Trophoblast cell (in vitro differentiated cells and primary cell): ENCODE measurements at places on chromosomes 2 and 18.

- DNase-seq: no peak
These were observed 31.4 kb upstream of the IL18RAP start for GRCh38 chr2:102391565-102391964.

GRCh38 chr2:96760986-96761832 is 507 bp downstream of the CNNM4 start:
- DNase-seq: no peak

- no peak for DNase-seq
These were observed 103.3 kb upstream of the OSR1 start for GRCh38 chr2:19461504-19462255.

GRCh38 chr2:240920783-240921231 is 14.7 kb downstream of the CROCC2 start:
- no peak for DNase-seq

DNA sequence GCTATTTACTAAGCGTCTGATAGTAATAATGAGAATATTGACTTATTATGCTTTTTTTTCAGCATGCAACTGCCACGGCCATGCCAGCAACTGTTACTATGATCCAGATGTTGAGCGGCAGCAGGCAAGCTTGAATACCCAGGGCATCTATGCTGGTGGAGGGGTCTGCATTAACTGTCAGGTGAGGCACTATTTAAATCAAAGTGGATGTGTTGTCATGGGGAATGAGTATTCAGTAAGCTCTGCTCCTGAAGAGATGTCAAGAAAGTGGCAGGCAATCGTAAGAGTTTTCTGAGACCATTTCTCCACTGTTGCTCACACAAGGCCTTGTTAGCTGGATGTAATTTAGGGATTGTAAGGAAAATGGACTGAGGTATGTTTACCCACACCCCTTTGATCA is 74.1 kb downstream of the LAMA3 start:
- DNase-seq: no peak

DNA sequence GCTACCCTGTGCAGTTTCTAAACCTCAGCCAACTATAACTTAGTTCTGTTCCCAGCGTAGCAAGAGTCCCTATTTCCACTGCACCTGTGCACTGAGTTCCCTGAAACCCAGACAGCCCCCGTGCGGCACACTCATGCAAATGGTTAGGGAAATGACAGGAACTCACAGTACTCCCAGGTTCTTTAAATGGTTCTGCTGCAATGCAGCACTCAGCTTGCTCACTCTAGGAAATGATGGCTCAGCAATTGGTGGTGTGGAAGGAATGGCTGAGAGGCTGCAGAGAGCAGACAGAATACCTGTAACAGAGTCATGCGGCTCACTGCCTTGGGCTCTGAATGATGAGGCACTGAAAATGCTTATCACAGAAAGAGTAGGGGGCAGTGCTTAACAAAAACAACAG is 143.0 kb downstream of the RAD51AP2 start:
- no peak for DNase-seq

DNA sequence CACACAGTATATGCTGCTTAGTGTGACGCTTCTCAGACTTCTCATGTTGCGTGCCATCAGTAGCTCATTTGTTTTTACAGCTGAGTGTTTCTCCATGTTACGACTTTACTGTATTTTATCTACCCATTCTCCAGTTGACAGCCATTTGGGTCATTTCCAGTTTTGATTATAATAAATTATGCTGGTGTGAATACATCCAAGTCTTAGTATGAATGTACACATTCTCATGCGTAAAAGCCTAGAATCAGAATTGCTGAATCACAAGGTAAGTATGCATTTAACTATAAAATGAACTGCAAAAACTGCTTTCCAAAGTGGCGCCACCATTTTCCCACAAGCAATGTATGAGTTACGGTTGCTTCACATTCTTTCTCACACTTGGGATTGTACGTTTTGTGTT is 184.2 kb upstream of the SLC35G4 start:
- no peak for DNase-seq

- DNase-seq: no peak
These were observed 492 bp downstream of the KIF5C start for GRCh38 chr2:148875387-148876051.

DNA sequence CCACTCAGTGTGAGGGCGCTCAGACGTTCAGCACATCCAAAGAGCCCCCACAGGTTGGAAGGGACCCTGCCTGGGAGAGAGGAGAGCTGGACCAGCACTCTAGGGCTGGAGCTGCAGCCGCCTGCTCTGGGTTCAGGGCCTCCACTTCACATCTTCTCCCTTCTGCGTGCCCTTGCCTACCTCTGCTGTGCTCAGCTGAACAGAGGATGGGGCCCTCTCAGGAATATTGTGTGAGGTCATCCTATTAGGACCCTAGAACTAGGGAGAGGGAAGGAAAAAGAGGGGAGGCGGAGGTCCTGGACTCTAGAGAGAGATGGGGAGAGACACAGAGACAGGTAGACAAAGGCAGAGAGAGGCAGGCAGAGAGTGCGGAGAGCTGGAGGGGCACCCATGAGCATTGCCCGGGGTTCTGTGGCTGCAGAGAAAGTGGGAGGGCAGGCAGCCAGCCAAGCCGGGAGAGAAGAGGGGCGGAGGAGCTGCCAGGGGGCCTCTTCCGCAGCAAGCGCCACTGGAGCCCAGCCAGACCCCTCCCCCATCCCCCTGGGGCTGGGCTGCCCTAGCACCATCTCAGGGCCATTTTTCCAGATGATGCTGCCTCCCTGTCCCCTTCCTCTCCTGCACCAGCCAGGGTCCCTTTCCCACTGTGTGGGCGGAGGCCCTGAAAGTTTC is 8.3 kb upstream of the TNS1 start:
- no peak for DNase-seq

DNA sequence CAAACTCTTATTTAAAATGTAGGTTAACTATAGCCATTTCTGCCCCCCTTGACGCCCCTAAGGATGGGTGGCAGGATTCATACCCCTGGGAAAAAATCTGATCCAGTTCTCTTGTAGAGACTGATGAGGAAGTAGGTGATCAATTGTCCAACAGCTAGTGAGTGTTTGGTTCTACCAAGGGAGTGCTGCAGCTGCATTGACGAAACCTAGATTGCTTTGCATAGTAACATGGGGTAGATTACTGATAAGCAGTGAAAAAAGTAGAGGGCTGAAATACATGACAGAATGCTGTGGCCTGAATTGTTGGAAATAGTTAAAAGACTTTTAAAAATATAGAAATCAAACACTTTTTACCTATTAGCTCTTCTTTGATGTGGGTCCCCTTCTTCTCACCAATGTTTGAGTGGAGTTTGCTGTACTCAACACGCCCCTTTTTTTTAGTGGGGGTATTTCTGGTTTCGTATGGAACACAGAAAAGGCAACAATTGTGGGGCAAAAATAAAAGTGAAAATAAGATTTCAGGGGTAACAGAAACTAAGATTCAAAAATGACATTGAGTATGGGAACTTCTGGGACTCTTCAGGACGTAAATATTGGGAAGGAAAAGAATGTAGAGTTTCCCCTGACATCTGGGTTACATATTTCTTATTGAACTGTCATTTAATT is 66.2 kb downstream of the MAIP1 start:
- DNase-seq: no peak

DNA sequence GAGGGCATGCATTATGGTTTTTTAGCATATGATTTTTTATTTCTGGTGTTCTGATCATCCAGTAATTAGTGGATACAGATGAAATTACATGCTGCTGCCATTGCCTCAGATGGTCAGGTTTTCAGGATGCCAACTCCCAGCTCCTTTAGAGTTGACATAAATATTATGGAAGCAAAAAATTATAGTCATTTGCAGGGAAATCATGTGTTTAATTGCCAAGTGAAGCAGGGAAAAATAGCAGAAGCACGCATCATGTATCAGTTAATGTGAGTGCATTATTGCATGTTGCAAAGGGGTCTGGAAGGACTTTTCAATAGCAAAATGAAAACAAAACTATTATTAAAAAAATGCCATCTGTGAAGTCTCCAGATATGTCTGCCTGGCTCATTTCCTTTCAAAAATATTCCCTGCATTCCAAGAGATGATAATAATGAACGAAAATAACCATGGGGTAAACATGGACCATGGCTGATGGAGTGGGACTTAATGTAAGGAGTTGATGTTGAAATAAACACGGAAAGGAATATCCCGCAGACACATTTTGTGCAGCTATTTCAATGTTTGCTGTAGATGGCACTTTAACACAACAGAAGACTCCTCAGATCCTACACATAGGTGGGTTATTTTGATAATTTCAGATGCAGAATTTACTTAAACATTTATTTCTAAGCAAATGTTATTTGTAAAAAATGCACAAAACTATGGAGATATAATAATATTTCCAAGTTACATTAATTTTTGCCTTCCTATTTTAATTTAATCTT is 87.7 kb upstream of the DYNAP start:
- DNase-seq: no peak

GRCh38 chr2:120719491-120719890 is 16.2 kb upstream of the GLI2 start:
- DNase-seq: no peak

DNA sequence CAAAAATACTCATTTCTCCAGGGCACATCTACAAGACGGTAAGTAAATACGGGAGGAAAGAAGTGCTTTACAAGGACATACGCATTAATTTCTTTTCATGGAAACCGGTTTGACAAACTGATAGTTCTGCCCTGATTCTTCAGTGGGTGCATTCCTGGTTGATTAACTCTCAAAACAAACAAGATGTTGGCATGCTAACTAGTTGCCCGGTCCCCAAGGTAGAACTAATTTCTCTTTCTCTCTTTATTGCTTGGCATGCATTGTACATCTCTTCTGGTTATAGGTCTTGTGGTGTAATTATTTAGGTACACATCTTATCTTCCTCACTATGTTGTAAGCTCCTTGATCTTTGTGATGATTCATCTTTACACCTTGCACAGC is 46.9 kb upstream of the SPATS2L start:
- peak; percentile 15 for DNase-seq

DNA sequence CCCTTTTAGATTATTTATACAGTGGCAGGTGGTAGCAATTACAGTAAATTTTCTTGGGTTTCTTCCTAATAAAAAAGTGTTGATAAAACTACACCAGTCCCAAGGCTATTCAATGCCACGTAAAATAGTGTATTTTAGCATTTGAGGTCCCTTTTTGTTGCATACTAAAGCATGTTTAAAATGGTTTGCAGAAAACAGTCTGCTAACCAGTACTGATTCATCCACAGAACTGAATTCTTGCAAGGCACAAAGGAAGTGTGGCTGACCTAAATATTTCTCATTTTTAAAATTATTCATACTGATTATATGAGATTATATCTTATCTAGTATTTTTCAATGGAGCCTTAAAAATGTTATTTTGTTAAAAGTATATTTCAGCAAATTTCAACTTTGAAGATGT is 98.1 kb downstream of the SMAD2 start:
- no peak for DNase-seq

DNA sequence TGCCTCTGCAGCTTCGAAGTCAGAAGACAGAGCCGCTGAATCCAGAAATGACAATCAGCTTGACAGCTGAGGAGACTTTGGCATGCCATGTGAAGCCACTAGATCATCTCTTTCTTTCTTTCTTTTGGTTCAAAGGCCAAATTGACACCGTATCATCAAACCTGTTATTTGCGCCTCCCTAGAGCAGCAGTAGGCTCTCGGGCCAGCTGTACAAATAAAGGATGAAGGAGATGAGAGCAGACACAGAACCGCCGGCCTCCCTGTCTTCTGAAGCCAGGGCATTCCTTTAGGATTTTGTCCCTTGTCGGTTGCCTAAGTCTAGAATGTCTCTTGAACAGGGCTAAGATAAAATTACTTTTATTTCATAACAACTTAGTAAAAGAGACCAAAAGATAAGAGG is 36.8 kb downstream of the COL4A4 start:
- DNase-seq: no peak

DNA sequence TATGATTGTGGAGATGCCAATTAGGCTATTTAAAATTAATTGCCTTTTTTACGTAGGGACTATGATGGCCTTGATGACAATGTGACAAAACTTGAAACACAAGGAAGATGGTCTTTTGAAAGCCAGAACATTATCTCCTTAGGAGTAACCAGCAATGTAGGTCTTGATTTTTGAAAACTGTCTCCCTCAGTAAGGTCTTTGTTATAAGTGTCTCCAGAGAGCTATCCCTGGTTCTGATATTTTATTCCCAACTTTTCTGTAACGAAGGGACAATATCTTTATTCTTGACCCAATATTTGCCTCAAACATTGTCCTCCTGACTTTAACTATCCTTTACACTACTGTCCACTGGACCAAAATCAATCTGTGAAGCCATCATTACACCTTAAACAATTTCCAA is 493.2 kb downstream of the CCDC85A start:
- DNase-seq: no peak
